ENCODE measurements at places on chromosomes 13 and 19.

DNA sequence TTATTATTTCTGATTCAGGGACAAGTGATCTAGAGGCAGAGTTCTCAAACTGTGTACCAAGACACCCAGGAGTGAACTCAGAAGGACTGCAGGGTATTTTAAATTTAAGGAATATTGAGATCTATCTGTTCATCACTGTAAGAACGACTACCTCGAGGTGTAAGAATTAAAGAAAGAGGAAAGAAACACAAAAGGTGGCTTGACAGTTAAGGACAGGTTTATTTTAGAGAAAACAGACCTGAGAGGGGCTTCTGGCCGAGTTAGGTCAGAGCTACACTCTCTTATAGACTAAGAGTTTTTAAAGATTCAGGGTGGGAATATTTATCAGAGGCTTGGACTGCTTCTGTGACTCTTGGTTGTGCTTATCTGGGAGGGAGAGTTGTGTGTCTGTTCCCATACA lies 12.6 kb upstream of the NLRP5 start:
- no peak for DNase-seq

DNA sequence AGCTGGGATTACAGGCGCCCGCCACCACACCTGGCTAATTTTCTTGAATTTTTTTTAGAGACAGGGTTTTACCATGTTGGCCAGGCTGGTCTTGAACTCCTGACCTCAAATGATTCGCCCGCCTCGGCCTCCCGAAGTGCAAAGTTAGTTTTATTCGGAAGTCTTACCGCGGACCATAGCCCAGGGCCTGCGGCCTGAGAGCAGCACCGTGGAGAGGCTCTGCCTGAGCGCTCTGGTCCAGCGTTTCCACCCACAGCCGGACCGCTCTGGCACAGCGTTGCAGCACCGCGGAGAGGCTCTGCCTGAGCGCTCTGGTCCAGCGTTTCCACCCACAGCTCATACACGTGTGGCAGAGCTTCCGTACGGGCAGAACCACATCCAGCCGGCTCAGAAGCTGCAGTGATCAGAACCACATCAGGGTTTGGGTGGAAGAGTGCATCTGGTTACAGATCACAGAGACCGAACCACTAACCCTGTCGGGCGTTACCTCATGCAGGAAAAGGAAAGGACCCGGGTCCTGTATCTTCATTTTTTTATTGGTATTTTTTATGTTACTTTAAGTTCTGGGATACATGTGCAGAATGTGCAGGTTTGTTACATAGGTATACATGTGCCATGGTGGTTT lies 102.4 kb upstream of the SOX1 start:
- DNase-seq = no peak

DNA sequence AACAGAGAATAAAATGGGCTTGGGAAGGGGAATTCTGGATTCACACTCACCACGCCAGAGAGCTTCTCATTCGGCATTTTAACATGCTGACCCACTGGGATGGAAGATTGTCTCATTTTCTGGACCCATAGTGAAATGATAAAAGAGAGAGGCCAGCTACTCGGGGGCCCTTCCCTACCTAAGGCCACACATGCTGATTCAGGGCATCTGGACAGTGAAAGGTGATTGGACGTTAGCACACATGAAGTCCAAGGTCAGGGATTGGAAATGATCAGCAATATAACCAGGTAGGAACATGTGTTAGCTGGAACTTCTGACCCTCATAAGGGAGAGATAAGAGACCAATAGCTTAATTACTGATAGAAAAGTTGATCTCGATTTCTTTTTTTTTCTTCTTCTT lies 183.7 kb downstream of the NUFIP1 start:
- no peak for DNase-seq

DNA sequence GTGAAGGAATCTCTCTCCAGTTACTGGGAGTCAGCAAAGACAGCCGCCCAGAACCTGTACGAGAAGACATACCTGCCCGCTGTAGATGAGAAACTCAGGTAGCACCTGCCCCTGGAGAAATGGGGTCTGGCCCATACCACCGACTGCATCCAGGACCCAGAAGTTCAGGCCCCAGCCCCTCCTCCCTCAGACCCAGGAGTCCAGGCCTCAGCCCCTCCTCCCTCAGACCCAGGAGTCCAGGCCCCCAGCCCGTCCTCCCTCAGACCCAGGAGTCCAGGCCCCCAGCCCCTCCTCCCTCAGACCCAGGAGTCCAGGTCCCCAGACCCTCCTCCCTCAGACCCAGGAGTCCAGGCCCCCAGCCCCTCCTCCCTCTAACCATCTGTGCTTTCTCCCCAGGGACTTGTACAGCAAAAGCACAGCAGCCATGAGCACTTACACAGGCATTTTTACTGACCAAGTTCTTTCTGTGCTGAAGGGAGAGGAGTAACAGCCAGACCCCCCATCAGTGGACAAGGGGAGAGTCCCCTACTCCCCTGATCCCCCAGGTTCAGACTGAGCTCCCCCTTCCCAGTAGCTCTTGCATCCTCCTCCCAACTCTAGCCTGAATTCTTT lies 3.0 kb downstream of the APOC2 start:
- no peak for DNase-seq

DNA sequence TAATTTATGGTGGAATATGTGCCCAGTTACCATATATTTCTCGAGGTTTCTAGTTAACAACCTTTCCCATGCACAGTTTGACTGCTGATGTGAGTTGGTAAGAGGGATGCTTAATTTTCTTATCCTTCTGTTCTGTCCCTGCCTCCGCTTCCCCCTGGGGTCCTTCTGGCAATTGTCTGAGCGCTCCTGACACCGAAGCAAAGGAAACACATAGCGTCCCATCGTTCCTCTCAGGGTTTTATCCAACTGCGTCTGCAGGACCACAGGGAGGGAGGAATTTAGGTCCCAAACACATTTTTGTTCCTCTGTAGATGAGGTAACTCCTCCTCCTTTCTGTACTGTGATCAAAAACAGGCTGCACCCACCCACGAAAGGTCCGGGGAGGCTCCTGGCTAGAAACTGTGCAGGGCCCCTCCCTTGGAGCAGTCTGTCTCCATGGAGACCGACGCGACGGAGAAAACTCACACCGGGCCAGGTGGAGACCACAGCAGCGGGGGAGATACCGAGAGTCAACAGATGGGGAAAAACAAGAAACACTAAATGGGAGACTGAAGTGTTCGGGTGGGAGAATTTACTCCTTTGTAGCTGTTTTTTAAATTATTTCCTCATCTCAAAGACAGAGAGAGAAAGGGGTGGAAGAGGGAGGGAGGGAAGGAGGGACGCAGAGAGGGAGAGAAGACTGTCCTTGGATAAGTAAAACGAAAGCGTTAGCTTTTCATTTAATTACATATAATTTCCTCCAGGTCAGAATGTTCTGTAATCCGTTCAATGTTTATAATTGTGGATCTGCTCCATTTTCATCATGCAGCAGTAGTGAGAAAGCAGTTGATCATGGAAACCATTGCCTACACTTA lies 191.8 kb upstream of the NBEA start:
- no peak for DNase-seq

GRCh38 chr19:45370410-45371204 lies at the start of gene ERCC2:
Gene ERCC2, minus strand, starts transcription at chr19:45370573. Its CDS starts 33 bp downstream, at chr19:45370540.
- DNase-seq = peak; percentile 98

GRCh38 chr19:35140962-35141836 lies 1.9 kb upstream of the FXYD7 start:
- peak; percentile 90 for DNase-seq

- DNase-seq = no peak
Measured at GRCh38 chr19:1663852-1664251, 11.4 kb upstream of the TCF3 start.

DNA sequence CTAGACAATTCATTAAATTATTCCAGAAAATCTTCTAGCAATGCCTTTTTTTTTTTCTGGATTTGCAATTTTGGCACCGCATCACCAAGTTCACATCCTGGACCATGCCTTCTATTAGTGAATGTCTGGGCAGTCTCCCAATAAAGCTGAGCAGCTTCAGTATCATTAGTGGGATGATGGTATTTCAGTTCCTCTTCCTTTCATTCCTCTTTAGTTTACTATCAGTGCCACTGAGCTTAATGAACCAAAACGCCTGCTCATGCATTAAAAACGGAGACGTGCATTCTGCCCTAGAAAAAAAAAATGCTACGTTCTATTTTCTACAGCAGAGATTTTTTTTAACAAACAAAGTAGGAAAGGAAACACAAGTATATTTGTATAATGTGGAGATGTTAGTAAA lies 343.0 kb downstream of the PCDH9 start:
- DNase-seq = no peak

GRCh38 chr13:46728777-46729176 lies 68.2 kb downstream of the ESD start:
- DNase-seq = peak; percentile 33

DNA sequence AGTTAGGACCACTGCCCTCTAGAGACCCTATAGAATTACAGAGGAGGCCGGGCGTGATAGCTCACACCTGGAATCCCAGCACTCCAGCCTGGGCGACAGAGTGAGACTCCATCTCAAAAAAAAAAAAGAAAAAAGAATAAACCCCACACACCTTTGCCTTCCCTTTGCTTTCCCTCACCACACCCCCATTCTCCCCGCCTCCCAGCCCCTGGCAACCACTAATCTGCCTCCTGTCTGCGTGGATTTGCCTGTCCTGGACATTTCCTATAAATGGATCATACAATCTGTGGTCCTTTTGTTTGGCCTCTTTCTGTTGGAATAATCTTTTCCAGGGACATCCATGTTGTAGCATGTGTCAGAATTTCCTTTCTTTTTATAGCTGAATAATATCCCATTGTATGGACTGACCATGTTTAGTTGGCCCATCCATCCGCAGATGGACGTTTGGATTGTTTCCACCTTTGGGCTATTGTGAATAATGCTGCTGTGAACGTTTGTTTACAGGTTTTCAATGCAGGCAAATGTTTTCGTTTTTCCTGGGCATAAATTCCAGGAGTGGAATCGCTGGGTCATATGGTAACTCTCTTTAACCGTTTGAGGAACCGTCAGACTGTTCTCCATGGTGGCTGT lies 15.3 kb downstream of the NACC1 start:
- DNase-seq = no peak

GRCh38 chr19:17549085-17549740 lies 6.2 kb upstream of the COLGALT1 start:
- DNase-seq = no peak

GRCh38 chr19:49924004-49924880 lies 4.8 kb upstream of the ATF5 start:
- no peak for DNase-seq

GRCh38 chr13:28552288-28552687 lies 57.4 kb upstream of the FLT1 start:
- DNase-seq = no peak

DNA sequence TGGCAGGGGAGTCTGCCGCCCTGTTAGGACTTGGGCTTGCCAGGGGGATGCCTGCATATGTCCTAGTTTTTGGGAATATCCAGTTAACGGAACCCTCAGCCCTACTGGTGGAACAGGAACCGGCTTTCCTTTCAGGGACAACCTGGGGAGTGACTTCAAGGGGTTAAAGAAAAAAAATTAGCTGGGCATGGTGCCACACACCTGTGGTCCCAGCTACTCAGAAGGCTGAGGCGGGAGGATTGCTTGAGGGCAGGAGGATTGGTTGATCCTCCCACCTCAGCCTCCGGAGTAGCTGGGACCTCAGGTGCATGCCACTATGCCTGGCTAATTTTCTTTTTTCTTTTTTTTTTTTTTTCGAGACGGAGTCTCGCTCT lies 22.5 kb downstream of the LDLR start:
- DNase-seq = no peak
